ENCODE measurements at places on chromosomes 6 and 20.

- DNase-seq, result no peak
Observed at GRCh38 chr6:134422426-134423231, 104.7 kb upstream of the SGK1 start.

- DNase-seq, result no peak
Observed at GRCh38 chr6:126660376-126660775, 320.5 kb downstream of the CENPW start.

DNA sequence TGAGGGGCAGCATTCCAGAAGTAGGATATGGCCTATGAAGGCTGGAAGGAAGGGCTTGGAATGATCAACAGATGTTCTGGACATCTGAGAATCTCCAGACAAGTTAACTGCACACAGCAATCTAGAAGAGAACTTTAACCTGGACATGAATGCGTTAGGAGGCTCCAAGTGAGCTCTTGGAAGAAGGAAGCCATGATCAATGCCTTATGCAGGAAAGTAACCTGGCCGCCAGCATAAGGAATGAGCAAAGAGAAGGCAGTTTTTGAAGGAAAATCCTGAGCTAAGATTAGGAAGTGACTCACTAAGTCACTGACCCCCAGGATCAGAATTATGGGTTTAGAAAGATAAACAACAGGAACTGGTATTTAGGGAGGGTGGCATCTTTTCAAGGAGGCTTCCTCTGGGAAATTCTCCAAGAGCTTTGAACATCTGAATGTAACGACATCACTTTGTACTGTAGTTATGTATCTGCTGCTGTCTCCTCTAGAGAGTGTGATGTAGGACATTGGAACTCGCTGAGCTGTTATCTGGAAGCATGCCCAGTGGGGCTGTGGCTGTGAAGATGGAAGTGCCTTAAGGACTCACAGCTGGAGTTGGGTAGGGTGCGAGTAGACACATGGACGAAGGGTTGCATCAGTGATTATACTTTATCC, 236.8 kb downstream of the PACRG start:
- DNase-seq, result peak; percentile 12

DNA sequence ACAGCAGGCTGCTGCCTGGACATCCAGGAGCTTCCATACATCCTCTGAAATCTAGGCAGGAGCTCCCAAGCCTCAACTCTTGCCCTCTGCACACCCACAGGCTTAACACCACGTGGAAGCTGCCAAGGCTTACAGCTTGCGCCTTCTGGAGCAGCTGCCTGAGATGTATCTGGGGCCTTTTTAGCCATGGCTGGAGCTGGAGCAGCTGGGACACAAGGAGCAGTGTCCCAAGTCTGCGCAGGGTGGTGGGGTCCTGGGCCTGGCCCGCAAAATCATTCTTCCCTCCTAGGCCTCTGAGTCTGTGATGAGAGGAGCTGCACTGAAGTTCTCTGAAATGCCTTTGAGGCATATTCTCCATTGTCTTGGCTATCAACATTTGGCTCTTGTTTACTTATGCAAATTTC, 255.0 kb downstream of the DLL1 start:
- DNase-seq, result no peak

DNA sequence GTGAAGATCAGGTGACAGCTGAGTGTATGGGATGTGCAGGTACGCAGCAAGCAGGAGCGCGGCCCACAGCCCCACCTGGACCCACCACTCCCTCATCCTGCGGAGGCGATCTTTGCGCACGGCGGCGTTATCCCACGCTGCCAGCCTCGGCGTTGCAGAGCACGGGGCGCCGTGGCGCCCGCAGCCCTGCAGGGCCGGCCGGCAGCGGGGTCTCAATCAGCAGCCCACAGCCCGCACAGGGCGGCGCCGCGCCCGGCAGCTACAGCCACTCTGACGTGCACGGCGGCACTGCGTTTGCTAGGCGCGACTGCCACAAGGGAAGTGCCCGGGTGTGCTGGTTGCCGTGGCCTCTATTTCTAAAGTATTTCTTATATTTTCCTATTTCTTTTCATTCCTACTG, 46.9 kb downstream of the LAMA2 start:
- DNase-seq, result no peak

DNA sequence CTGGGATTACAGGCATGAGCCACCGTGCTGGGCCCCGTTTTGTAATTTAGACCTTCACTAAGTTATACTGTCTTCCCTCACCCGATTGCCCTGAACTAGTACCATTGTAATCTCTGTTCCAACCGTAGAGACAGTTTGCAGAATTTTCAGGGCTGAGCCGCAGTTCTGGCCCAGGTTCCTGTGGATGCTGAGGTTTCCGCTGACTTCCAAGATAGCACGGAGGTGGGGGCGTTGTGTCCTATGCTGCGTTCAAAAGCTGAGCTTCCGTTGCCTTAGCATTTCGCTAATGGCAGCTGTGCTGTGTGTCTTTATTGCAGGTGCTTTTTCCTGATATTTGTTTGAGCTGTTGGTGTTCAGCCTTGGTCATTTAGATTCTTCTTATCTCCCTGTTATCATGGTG, 137.0 kb downstream of the SOX4 start:
- DNase-seq, result no peak

- no peak for DNase-seq
Observed at GRCh38 chr6:41061196-41061726, 8.3 kb downstream of the APOBEC2 start.

DNA sequence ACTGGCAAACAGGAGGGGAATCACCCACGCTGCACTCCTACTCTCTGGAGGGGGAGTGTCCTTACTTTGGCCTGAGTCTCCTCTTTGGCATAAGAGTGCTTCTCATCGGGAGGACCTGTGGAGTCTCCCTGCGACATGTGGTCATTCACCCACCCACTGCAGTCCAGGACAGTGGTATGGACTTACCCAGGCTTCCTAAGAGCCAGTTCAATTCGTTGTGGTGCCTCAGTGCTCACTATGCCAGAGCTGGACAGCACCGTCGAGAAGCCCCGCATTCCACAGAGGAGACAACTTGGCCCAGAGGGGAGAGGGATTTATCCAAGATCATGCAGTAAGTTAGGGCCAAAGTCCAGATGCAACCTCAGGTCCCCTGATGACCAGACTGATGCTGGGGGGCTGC, 86.2 kb upstream of the CCDC167 start:
- no peak for DNase-seq

GRCh38 chr6:71392276-71392675, 103.7 kb downstream of the OGFRL1 start:
- no peak for DNase-seq

DNA sequence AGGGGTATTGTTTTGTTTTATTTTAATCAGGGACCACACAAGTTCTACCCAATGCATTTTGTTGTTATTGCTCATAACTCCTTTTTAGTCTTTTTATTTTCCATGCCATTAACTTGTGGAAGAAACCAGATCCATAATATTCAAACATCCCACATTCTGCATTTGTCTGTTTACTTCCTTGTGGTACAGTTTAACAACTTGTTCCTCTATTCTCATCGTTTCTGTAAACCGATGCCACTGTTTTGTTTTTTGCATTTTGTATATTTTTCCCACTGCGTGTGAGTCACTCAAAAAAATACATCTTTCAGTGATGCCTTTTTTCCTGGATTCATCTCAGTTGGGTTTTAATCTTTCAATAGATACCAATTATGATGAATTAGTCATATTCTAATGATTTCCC, 22.3 kb downstream of the SF3B5 start:
- DNase-seq, result no peak

GRCh38 chr6:90135667-90136066, 161.0 kb downstream of the BACH2 start:
- DNase-seq, result no peak

- no peak for DNase-seq
Observed at GRCh38 chr20:10735195-10735949, 61.6 kb upstream of the JAG1 start.

- DNase-seq, result no peak
Observed at GRCh38 chr20:50216543-50217206, 26.0 kb downstream of the CEBPB start.

DNA sequence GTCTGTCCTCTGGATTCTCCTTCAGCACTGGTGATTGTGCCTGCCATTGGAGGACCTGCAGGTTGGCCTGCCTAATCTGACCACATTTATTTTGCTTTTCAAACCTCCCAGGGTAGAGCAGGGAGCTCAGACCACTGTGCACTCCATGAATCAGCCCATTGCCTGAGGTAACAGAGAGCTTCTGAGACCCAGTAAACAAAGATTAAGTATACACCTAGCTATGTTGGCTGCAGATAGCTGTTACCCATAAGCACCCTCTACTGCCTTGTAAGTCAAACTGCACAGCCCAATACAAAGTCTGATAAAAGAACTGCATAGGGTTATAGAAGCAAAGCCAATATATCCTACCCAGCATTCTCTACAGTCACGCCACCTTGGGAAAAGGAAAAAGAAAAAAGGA, 338.7 kb downstream of the HTR1B start:
- DNase-seq, result no peak

DNA sequence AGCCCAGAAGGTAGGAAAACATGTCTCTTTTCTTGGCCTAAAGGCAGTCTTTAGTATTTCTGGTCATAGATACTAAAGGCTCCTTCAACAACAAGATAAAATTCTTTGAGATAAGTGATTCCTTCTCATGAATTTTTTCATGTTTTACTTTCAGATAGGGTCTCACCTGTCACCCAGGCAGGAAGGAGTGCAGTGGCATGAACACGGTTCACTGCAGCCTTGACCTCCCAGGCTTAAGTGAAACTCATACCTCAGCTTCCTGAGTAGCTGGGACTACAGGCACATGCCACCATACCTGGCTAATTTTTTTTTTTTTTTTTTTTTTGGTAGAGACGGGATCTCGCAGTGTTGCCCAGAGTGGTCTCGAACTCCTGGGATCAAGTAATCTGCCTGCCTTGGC, 9.1 kb downstream of the PNLDC1 start:
- DNase-seq, result no peak

DNA sequence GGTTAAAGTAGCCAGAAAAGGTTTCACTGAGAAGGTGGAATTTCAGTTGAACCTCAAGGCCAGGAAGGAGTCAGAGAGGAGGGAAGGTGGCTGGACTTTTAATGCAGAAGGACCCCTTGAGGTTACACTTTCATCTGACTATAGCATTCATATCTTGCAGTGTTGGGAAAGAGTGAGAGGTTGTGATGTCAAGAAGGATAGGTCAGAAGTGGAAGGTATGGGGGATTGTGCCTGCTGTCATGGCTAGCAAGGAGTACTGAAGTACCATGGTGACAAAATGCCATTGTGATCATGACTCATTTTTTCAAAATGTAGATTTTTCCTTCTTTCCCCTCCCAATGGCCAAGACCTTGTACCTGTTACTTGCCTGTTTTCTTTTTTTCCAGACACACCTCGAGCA, 5.2 kb upstream of the BACH2 start:
- no peak for DNase-seq

GRCh38 chr20:1764136-1765033, 106.8 kb upstream of the SIRPG start:
- DNase-seq, result peak; percentile 83

GRCh38 chr6:56507517-56507916, 135.2 kb downstream of the DST start:
- no peak for DNase-seq

GRCh38 chr6:34237722-34238584, 1.3 kb downstream of the HMGA1 start:
- DNase-seq, result peak; percentile 76

DNA sequence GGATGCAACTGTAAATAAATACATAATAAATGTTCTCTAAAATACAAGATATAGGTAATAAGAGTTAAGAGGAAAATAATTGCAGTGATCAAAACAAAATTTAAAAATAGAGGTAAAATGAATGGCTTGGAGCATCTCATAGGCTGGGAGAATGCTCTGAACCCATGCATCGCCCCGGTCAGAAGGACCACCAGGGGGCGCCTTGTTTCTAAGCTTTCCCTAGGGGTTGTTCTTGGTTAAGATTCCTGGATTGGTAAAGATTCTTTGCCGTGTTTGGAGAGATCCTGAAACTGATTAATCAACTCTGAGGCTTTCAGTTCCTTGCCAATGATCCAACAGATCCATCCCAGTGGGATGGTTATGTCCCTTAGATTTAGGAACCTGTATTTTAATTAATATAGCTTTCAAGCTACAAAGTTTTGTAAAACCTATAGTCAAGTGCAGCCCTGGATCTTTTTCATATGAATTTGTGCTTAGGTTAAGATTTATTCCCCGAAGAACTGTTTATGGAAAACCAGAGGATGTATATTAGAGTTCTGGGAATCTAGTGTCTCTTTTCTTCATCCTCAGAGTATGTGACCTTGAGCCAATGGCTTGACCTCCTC, 45.3 kb upstream of the PRELID3B start:
- peak; percentile 93 for DNase-seq

GRCh38 chr20:58216334-58216733, 12.1 kb downstream of the ANKRD60 start:
- no peak for DNase-seq

DNA sequence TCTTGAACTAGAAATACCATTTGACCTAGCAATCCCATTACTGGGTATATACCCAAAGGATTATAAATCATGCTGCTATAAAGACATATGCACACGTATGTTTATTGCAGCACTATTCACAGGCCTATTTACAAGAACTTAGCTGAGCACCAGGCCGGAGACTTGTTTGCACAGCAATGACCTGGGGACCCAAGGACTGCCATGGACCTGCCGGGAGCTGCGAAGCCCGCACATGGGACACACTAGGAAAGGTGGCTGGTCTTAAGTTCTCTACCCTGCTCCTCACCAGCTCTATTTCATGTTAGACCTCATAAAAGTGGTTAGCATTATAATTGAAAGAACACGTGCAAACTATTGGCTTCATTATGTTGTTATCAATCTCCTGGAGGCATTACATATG, 70.4 kb upstream of the CST7 start:
- no peak for DNase-seq

- peak; percentile 47 for DNase-seq
Observed at GRCh38 chr6:72619883-72620696, 1.8 kb upstream of the KCNQ5 start.

GRCh38 chr6:32196682-32197616, 4.5 kb upstream of the GPSM3 start:
- peak; percentile 54 for DNase-seq

DNA sequence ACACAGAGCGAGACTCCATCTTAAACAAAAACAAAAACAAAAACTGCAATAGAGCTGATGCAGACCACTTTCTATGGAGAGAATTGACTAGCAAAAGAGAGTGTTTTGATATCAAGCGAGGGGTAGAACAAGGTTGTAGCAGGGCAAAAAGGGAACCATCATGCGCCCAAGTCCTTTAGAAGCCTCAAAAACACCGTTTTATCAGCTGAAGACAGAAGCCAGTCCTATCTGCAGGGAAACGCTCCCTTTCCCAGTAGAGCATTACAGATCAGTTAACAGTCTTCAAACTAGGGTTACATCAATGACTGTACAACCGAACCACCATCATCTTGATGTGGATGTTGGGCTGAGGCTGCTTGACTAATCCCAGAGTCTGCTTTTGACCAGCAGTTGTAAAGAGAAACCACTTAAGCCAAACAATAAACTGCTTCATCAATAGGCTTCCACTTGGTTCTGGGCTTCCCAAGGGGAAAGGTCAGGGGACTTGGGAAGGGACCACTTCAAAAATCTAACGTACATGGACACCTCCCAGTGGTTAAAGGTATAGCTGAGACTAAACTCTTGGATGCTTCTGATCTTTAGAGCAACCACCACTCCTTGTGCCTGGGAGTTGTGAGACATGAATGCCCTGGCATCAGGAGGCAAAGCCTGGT, 59.6 kb upstream of the SPDEF start:
- DNase-seq, result no peak

GRCh38 chr6:165119231-165120020, 190.0 kb downstream of the C6orf118 start:
- no peak for DNase-seq
